ENCODE measurements at places on chromosomes 1 and 21.

DNA sequence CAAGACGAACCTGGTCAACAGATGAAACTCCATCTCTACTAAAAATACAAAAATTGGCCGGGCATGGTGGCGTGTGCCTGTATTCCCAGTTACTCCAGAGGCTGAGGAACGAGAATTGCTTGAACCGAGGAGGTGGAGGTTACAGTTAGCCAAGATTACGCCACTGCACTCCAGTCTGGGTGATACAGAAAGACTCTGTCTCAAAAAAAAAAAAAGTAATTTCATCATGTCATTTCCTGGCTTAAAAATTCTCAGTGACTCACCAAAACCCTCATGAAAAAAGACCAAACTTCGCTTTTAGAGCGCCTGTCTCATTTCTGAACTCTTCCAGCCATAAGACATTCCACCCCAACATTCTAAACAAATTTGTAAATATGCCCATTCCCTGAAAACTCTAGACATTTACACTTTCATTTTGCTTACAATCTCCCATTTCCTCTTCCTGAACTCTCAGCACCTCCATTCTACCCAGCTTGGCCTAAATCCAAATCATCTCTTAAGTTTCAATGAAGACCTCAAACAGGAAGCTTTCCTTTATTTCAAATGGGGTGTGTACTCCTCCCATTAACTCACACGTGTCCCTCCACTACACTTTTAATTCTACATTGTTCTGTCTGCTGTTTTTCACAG lies 50.5 kb upstream of the PRRC2C start:
- peak; percentile 53 for DNase-seq

DNA sequence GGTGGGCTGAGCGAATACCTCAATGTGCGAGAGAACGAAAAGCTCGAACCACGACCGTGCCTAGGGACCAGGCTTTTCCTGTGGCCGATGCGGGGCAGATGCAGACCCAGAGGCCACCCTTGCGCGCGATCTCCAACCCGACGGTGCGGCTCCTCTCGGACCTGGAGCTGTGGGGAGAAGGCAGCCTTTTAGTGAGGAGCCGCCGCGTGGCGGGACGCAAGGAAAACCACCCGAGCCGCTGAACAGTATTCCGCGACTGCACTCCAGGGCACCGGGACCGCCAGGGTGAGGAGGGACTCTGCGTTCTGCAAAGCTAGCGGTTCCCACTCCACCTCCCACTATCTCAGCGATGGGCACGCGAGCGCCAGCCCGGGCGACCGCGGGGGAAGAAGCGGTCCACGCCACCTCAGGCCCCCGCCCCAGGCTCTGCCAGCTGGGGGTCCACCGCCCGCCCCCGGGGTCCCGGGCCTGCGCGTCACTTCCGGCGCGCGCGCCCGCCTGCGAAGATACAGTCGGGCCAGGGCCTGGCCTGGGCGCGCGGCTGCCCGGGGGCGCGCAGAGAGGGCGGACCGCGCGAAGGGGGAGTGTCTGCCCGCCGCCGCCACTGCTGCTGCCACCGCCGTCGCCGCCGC lies 66.5 kb upstream of the PRKACB start:
- DNase-seq = peak; percentile 85

- DNase-seq = no peak
These were observed 43.3 kb downstream of the NID1 start for GRCh38 chr1:236021424-236022135.

DNA sequence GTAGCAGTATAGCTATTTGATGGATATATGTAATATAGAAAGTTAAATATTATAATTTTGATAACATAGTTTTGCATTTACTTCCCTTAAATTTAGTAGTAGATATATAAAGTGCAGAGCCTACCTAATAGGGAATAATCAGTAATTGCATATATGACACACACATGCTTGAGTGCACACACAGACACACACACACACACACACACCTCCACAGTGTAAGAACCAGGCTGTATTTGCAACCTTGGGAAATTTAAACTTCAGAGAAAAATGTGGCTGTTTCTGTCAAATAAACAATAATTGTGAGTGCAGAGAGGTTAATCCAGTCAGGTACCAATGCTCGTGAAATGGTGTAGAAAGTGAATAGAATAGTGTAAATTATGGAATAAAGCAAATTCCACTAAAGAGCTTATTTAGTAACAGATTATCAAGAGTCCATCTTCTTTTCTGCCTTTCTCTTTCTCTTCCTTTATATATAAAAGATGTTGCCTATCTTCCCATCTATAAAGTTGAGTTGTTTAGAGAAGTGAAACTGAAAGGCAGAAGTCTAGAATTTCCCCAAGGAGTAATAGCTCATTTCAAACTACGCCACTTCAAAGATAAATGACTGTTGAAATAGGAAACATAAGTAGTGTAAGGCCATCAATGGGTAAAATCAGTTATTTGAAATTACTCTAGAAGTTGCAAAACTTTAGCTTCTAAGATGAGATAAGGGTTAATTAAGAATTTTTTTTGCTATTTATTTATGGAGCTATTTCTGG lies 273.7 kb downstream of the SRGAP2C start:
- DNase-seq = peak; percentile 94

DNA sequence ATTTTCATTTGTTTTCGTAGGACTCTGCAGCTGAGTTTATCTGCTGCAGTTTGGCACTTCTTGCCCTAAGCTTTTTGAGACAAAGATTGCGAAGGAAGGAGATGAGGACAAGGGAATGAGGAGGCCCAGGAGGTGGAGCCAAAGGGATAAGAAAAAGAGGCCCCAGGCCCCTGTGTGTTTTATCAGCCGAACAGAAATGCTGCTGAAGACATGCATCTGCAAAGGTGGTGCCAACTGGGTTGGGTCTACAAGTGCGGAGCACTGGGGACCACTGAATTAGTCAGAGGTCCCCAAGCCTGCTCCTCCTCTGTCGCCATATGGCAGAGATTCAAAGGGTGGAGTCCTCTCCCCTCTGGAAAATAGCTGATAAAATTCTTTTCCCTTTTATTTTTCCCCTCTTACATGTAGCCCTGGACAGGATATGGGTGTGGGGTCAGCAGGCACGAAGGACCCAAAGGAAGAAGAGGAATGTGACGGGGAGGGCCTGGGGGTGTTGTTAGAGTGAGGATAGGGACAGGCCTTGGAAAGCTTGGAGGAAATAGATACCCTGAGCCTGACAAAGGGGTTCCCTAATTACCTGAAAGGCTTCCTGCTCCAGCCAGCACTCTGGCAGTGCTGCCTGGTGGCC lies 2.7 kb downstream of the CD34 start:
- peak; percentile 70 for DNase-seq

- no peak for DNase-seq
These were observed 209.6 kb downstream of the GPR52 start for GRCh38 chr1:174657411-174657810.

GRCh38 chr1:178376008-178376407 lies 120.8 kb downstream of the CLEC20A start:
- DNase-seq = no peak

DNA sequence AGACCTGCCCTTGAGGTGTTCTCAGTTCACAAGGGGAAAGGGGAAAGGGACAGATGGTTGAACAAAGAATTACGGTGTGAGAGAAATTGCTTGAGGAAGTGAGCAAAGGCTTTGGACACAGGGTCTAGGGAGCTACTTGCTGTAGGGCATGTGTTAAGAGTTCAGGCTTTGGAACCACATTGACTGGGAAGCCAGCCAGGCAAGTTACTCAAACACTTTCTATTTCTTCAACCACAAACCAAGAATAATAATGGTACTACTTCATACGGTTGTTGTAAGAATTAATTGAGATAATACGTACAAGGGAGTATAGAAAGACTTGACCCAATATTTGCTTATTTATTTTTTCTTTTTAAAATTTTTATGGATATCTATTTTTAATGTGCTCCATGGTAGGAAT lies 26.6 kb downstream of the AK4 start:
- peak; percentile 92 for DNase-seq

- DNase-seq = no peak
These were observed at the start of gene BECN2 for GRCh38 chr1:241957692-241958494. Gene BECN2, plus strand, starts transcription at chr1:241957767. Its CDS starts 0 bp downstream, at chr1:241957767.

DNA sequence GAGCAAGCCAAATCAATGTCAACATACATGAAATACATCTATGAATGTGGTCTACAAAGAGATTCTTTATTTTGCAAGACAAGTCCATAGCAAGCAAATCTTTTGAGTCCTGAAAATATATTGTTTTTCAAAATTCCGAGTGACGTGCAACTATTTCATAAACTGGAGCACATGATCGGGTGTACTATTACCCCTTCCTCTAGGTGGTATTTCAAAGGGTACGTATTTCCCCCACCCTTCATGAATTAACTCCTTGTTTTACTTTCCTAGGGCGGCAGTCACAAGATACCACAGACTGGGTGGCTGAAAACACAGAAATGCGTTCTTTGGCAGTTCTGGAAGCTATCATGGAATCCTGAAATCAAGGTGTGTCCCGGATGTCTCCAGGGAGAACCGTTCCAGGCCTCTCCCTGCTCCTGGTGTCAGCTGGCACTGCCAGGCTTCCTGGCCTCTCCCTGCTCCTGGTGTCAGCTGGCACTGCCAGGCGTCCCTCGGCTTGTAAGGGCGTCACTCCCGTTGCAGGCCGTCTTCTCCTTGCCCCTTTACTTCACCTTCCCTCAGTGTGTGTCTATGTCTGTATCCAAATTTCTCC lies 55.3 kb downstream of the RIPK4 start:
- no peak for DNase-seq

- DNase-seq = no peak
These were observed 5.3 kb upstream of the KLF18 start for GRCh38 chr1:44146536-44147361.

GRCh38 chr1:100757946-100758345 lies 38.4 kb downstream of the VCAM1 start:
- no peak for DNase-seq

GRCh38 chr1:68049941-68050878 lies at the start of gene DIRAS3:
Gene DIRAS3, minus strand, starts transcription at chr1:68050627. Its CDS starts 3,330 bp downstream, at chr1:68047297.
- DNase-seq = no peak

DNA sequence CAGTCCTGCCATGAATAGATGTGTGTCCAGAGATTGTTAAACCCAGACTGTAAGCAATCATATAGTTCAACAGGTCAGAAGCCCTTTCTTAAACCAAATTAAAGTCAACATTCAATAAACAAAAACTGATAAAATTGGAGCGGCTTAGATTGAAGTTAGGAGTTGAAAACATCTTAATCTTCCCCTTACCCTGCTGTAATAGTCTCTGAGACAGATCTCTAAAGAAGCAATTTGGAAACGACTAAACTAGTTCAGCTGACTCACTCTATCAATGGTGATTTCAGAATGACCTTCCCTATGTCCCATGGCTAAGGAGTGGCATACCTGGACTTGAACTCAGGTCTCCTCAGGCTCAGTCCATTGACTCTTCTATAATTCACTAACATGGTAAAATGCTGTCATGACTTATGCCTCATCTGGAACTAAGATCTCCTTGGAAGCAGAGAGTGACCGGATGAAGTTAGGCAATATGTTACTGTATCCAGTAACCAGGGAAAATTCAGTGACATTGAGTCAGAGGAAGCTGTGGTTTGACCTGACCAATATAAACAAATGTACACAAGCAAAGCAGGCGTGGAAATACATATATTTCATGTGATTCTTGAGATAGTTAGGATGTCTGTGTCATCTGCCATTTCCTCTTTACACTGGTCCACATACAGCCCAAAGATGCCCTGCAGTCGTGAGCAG lies 30.1 kb downstream of the SGIP1 start:
- DNase-seq = peak; percentile 39

GRCh38 chr1:23216771-23217420 lies 406 bp downstream of the HTR1D start:
- DNase-seq = no peak

DNA sequence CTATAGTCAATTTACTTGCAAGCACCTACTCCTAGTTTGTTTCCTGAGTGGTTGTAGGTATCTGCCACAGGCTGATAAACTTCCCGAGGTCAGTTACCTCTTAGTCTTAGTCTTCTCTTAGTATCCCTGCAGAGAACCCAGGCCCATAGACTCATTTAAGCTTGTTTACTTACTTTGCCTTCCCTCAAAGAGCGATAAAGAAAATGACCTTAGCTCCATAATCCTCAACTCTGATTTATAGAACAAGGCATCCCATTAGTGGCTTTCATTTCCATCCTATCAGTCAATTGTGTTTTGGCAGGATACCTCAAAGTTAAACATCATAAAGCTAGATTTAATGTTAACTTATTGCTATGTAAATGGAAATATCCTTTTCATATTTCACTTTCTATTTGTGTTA lies 119.7 kb downstream of the UCHL5 start:
- DNase-seq = no peak

- DNase-seq = peak; percentile 73
These were observed 11.4 kb downstream of the SDE2 start for GRCh38 chr1:225987491-225988316.

GRCh38 chr1:33041026-33041425 lies 4.3 kb upstream of the AK2 start:
- DNase-seq = no peak

GRCh38 chr1:204647114-204647804 lies 38.3 kb downstream of the LRRN2 start:
- peak; percentile 93 for DNase-seq

DNA sequence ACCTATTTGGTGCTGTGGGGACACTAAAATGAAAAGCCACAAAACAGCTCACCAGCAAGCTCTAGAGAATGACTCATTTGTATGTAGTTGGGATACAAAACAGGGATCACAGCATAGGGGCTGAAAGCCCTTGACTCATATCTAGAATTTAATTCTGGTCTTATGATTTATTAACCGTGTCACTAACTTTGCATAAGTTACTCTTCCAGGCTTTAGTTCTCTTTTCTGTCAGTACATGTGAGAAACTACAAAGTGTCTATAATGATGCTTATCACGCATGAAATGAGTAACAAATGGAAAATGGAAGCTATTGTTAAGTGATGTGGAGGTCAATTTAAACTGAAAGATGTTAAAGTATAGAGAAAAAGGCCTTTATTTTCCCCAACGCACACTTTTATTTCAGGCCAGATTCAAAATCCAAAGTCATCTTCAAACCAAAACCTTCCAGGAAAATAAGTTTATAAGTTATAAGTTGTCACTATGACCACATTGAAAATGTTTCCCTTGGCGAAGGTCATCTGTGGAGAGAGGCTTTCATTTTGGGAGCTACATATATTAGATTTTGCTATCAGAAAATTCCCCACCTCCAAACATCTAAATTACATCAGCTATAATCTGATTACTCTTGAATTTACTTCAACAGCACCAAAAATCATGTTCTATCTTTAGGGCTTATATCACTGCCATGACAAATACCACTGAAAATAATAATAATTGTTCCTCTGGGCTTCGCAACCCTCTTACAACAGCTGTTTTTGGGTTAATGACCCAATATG lies 430.5 kb downstream of the MRPL39 start:
- peak; percentile 14 for DNase-seq

DNA sequence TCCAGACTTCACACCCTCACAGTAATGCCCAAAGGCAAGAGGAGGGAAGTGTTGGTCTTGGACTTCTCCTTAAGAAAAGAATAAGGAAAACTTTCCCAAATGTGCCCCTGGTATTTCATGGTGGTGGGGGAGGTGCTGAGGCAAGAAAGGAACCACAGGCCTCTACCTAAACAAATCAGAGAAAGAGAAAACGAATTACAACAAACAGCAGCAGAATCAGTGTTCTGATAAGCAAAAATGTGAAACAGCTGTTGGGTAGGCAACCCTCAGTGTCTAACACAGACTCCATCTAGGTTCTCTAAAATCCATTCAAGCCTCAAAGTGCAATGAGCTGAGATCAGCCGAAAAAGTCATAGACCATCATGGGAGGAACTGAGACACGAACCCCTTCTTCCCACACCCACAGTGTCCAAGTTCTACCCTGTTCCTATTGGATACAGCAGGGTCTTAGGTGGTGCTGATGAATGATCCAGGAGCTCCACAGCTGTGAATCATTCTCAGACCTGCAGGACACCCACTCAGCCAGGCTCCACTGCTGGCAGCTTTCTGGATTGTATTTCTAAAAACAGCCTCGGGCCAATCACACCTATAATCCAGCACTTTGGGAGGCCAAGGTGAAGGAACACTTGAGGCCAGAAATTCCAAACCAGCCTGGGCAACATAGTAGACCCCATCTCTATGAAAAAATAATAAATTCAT lies 149.1 kb downstream of the PLPP3 start:
- no peak for DNase-seq
